ENCODE measurements at places on chromosomes 13 and 19. TPM values are rescaled to one million over a fixed set of nuclear protein-coding genes. Genes with fewer than 3 reads are reported as not detected.

DNA sequence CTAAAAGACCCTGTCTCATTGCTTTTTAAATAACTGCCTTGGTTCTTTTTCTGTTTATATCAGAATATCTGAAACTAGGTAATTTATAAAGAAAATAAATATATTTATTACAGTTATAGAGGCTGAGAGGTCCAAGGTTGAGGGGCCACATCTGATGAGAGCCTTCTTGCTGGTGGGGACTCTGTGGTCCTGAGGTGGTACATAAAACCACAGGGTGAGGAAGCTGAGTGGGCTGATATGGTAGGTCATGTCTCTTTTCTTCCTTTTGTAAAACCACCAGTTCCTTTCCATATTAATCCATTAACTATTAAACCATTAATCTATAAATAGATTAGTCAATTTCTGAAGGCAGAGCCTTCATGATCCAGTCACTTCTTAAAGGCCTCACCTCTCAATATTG, 109.5 kb upstream of the SPRY2 start:
- DNase-seq = no peak

DNA sequence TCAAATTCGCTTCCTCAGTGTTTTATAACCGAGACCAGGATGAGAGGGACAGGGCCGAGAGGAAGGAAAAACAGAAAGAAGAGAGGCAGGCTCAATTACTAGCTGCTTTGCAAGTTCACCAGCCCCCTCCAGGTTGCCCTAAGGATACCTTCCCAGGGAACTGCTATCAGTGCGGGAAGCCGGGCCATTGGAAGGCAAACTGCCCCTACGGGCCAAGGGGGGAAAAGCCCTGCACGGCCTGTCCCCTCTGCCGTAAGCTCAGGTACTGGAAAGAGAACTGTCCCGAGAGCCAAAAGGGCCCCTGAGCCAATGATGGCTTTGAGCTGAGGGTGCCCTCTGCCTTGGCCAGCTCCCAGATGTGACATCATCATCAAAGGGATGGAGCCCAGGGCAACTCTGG, 3.2 kb upstream of the ERVV-1 start:
- no peak for DNase-seq

Gene MEIOSIN
- total RNA-seq = not detected

GRCh38 chr13:96860882-96861281, 133.4 kb downstream of the OXGR1 start:
- DNase-seq = no peak

Gene KCTD15
- total RNA-seq = 4.4 TPM

Gene ZIM2
- total RNA-seq = not detected

- DNase-seq = peak; percentile 78
Observed at GRCh38 chr19:53192771-53193534, at the start of gene ZNF665. TSS of gene ZNF665 (minus strand) at chr19:53193358. CDS start at chr19:53182898, 10,460 bp downstream.

Gene VSIG10L
- total RNA-seq = 0.18 TPM

Gene LENG9
- total RNA-seq = 7.9 TPM

DNA sequence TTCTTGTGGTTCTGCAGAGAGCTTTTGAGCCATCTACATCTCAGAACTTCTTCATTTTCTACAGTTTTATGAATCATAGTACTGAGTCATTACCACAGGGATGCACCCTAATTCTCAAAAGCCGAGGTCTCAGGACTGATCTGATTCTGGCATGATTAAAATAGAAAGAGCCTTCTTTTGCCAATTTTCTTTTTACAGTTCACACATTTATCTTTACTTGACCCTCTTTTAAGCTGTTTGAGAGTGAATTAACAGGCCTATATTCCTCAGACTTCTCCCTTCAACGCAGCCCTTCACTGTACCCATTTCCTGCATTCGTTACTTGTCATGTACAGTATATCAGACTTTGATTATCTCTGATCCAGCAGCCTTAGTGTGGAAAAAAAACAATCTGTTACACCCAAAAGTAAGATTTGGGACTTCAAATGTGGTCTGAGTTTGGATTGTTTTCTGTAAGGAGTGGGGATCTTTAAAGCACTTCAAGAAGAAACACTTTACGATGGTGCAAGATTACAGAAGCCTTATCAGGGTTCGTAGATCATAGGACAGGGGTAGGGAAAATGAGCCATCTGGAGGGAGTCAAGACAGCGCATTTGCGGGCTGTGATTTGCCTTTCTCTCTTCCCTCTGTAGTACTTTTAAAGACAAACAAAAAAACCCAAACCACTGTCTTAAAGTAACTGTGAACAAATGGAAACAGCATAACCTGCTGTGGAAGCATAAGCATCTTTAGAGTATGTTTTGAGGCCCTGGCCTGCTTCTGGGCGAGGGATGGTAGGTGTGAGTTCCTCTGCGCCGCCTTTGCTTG, 15.3 kb upstream of the GPR183 start:
- DNase-seq = no peak

DNA sequence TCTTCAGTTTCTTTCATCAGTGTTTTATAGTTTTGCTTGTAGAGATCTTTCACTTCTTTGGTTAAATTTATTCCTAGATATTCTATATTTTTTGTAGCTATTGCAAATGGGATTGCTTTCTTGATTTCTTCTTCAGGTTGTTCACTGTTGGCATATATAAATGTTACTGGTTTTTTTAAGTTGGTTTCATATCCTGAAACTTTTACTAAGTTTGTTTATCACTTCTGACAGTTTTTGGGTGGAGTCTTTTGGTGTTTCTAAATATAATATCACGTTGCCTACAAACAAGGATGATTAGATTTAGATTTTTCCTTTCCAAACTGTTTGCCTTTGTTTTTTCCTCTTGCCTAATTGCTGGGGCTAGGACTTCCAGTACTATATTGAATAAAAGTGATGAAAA, 109.7 kb downstream of the PAN3 start:
- no peak for DNase-seq

- DNase-seq = no peak
Observed at GRCh38 chr19:42010245-42011126, 16.5 kb upstream of the ATP1A3 start.

Gene ADAMTSL5
- total RNA-seq = 6.7 TPM

GRCh38 chr19:52626915-52627314, 11.2 kb downstream of the ZNF83 start:
- no peak for DNase-seq

Gene CFAP97D2
- 3.1 TPM for total RNA-seq

DNA sequence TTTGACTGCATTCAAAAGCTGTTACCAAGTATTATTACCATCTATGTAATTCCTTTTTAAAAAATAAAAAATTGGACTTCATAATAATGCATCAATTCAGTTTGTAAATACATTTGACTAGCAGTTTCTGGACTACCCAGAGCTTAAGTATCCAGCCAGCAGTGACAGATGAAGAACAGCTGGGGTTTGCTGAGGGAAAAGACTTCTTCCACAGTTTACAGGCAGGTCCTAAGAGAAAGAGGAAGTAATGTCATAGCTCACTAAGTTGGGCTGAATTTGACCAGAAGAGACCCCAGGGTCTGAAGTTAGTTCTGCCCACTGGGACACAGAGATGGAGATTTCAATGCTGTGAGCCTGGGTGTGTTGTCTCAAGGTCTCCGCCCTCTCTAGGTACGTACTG, 96.4 kb downstream of the MBNL2 start:
- no peak for DNase-seq
